ENCODE measurements at places on chromosomes 6 and 20. TPM values are rescaled to one million over a fixed set of nuclear protein-coding genes. Genes with fewer than 3 reads are reported as not detected.

GRCh38 chr6:134937426-134937825, 12.5 kb downstream of the ALDH8A1 start:
- no peak for DNase-seq

- DNase-seq: no peak
Observed at GRCh38 chr20:35726842-35727711, 15.0 kb downstream of the RBM39 start.

DNA sequence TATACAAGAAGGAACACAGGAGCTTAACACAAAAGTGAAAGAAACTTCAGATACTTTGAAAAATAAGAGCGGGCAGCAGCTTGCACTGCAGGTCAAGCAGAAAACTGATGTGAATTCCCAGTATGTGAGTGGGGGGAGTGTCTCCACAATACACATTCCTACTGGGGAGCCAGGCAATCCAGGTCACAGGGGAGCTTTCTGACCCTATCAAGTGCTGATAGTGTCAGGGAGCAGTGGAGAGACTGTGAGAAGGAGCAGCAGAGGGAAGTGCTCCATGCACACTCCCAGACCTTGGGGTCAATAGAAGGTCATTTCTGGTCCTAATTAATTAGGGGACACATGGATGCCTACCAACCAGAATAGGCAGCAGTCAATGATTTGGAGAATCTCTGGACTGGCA, 59.4 kb downstream of the PDSS2 start:
- DNase-seq: no peak

DNA sequence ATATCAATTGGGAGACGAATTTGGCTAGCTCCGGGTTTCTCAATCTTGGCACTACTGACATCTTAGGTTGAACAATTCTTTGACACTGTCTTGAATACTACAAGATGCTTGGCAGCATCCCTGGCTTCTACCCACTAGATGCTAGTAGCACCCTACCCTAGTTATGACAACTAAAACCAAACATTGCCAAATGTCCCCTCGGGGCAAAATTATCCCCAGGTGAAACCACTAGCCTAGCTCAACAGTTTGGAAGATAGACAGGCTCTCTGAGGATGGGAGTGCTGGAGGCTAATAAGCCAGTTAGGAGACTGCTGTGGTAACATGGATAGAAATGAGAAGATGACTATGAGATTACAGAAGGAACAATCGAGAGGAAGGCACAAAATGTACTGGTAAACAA, 20.9 kb downstream of the CCNC start:
- DNase-seq: no peak

GRCh38 chr6:158387036-158387435, 74.8 kb downstream of the TULP4 start:
- no peak for DNase-seq

- no peak for DNase-seq
Observed at GRCh38 chr6:166203003-166203640, 35.5 kb upstream of the TBXT start.

DNA sequence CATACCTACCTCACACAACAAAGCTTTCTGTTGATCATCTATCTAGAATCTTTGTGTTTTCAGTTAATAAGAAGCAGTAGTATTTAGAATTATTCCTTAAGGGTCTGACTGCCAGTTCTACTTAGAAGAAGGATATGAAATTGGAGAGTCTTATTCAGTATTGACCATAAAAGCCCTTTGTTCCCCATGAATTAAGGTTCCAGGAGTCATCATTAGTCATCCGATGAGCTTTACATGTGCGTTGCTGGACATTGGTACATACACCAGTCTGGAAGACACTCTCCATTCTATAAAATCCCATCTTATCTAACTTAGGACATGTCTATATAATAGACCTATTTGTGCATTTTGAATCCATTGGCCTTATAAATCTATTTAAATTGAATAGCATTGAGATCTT, 34.4 kb upstream of the RNF217 start:
- no peak for DNase-seq

- DNase-seq: no peak
Observed at GRCh38 chr6:147459780-147460179, 48.7 kb upstream of the SAMD5 start.

DNA sequence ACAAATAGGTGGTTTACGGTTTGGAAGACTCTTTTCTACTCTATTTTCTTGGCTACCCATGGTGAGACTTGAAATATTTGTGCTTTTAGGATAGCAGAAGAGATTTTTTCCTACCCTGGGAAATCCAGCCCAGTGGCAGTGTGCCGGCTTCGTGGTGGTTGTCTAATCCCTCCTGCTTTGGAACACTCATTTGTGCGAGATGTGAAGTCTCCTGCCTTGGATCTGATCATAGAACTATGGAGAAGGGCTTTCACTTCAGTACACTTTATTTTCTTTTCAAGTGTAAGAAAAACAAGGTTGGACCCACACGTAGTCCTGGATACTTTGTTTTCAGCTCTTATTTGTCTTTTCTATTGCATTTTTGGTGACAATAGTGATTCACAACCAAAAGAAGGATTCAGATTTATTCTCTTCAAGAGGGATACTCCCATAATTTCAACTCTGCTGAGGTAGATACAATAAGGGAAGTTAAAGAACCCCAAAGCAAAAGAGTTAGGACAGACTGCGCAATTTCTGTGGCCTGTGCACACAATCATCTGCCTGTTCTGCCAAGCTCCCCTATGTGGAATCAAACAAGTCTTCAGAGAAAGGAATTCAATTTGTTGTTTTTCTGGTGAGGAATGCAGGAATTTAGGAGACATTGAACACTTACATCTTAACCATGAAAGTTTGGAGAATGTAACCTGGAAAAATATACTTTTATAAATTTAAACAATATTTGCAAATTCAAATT, 413.2 kb downstream of the GJA1 start:
- no peak for DNase-seq

DNA sequence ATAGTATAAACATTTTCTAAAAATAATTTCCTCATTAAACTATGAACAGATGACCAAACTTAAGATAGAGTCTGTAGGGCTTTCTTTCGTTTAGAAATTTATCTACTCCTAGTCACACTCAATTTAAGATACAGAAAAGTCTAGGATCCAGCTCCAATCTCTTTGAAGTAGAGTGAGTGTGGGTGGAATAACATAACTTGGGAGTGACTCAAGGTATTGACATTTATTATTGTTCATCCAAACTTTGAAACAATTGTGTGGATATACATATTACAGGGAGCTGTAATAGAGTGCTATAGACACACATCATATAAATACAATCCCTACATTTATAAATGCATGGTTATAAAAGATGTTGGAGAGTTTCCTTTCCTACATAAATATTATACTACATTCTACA, 715.2 kb upstream of the MANEA start:
- no peak for DNase-seq

- DNase-seq: no peak
Observed at GRCh38 chr20:9256393-9256792, 187.5 kb downstream of the PLCB4 start.

- no peak for DNase-seq
Observed at GRCh38 chr20:11296221-11296620, 621.5 kb upstream of the BTBD3 start.

- no peak for DNase-seq
Observed at GRCh38 chr6:147099974-147100373, 104.2 kb upstream of the STXBP5 start.

- DNase-seq: no peak
Observed at GRCh38 chr6:170025935-170026750, 264.7 kb downstream of the DLL1 start.

DNA sequence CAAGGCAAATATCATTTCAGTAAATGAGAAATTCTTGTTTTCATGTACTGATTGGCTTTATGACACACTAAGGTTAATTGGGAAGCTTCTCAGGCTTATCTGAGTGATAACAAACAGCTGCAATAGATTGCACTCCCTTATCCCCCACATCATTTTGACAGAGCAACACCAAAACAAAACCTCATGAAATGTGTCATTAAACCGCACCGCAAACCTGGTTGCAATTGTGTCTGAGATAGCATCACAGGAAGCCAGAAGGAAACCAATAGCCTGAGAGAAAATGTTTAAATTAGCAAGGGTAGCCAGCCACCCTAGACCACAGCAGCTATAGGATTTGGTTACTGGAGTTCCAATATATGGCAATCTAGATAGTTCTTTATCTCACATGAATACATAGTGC, 31.6 kb upstream of the LAMA4 start:
- no peak for DNase-seq

- DNase-seq: no peak
Observed at GRCh38 chr6:79040083-79040482, 38.0 kb downstream of the PHIP start.

Gene PI16
- 0.17 TPM for total RNA-seq

Gene TTK
- 51.0 TPM for total RNA-seq

Gene PTPRA
- total RNA-seq: 48.8 TPM

Gene EPHA7
- total RNA-seq: 9.6 TPM

Gene DNAH8
- not detected for total RNA-seq

Gene LY6G5C
- total RNA-seq: 0.98 TPM

Gene PSMA7
- 315 TPM for total RNA-seq

Gene ARMH2
- total RNA-seq: not detected

Measured in WTC11 (cell line).